ENCODE measurements at places on chromosomes 4 and X.

- DNase-seq: no peak
These were observed 595.6 kb upstream of the TENM3 start for GRCh38 chr4:181647396-181648147.

DNA sequence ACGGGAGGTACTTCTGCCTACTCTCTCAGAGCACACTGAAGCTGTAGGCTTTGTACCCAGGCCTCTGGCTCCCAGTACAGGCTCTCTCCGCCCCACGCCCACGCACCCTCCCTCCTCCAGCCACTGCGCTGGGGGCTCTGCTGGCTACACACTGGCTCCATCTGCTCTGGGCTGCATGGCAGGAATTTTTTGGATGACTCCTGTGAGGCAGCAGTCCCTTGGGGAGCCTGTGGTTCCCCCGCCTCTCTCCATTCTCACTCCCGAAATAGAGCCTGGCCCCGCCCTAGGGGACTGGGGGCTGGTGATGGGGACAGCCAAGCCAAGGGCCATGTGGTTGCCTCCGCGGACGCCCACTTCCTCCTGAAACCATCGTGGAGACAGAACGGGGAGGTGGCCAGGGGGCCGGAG, 58.1 kb upstream of the ADRA2C start:
- no peak for DNase-seq

GRCh38 chr4:20831746-20832145, 131.5 kb downstream of the PACRGL start:
- DNase-seq: no peak

DNA sequence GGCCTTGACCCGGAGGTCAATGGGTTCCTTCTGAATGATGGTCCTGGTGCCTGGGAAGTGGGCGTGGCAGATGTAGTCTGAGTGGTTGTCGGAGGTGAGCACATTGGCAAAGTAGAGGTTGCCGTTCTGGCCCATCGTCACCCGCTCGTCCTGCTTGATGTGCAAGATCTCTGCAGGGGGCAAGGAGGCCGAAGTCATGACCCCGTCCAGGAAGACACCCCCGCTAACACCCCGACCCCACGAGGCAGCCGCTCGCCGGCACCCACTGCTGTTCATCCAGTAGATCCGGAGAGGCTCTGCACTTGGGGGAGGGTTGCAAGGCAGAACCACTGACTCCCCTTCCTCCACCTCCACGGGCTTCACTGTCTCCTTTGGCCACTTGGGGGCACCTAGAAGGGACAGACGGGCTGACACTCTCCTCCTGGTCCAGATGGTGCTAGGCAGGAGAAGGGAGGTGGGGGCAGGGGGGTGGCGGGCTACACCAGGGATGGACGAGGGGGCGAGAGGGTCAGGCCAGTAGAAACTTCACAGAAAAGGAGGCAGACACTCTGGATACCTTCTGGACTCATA, 15.1 kb downstream of the L1CAM start:
- no peak for DNase-seq

- no peak for DNase-seq
These were observed 60.5 kb downstream of the CCNG2 start for GRCh38 chr4:77217526-77217925.

- DNase-seq: no peak
These were observed 29.4 kb upstream of the FOXR2 start for GRCh38 chrX:55593756-55594257.

GRCh38 chr4:90786602-90787001, 659.4 kb downstream of the CCSER1 start:
- no peak for DNase-seq

DNA sequence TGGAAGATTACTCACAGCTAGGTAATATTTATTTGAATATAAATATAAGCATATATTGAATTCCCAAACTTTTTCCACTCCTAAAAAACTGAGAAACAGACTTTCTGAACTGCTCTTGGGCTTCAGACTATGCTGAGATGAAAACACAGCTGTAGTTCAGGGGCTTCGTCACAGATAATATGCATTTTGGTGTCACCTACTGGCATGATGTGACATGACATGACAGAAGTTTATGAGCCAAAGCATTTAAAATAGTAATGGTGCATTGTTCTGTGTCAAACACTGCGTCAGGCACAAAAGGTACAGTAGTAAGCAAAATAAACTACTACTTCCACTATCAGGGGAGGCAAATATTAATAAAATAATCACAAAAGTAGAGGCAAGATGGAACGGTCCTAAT, 171.3 kb downstream of the BTC start:
- DNase-seq: peak; percentile 14

GRCh38 chr4:16267639-16268038, 41.4 kb upstream of the TAPT1 start:
- no peak for DNase-seq

- DNase-seq: no peak
These were observed 27.6 kb upstream of the C1QTNF7 start for GRCh38 chr4:15400226-15400625.

GRCh38 chrX:55867181-55867651, 149.7 kb downstream of the RRAGB start:
- peak; percentile 0 for DNase-seq

DNA sequence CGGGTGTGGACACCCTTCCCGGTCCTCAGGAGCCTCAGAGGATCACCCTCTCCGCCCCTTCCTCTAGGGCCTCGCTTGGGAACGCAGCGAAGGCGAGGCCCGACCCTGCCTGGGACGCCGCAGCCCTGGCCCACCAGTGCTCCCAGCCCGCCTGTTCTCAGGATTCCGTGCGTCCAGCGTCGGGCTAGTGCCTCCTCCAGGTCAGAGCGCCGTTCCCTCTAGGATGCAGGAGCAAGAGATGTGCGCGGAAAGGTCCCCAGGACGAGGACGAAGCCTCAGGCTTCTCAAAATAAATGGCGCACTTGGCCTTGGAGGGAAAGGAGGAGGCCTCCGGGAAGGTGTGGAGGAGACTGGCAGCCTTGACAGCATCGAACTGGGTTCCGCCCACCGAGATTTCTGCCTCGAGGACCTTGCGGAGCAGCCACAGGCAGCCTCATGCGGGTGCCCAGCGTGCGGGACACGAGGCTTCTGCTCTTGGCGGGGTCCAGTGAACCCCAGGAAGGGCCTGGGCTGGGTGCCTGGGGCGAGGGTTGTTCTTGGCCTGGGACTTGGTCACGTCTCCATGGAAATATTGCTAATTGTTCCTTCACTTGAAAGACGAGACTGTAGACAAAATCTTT, 35.1 kb downstream of the PITX2 start:
- DNase-seq: no peak

DNA sequence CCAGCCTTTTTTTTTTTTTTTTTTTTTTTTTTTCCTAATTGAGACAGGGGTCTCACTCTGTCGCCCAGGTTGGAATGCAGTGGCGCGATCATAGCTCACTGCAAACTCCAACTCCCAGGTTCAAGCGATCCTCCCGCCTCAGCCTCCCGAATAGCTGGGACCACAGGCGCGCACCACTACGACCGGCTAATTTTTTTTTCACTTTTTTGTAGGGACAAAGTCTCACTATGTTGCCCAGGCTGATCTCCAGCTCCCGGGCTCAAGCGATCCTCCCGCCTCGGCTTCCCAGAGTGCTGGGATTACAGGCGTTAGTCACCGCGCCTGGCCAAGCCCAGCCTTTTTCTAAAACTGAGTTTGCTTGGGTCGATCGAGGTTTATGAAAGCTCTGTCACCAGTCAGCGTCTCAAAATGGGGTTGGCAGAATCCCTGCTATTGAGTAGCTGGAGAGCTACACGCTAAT, 1.3 kb upstream of the OTUD5 start:
- no peak for DNase-seq

DNA sequence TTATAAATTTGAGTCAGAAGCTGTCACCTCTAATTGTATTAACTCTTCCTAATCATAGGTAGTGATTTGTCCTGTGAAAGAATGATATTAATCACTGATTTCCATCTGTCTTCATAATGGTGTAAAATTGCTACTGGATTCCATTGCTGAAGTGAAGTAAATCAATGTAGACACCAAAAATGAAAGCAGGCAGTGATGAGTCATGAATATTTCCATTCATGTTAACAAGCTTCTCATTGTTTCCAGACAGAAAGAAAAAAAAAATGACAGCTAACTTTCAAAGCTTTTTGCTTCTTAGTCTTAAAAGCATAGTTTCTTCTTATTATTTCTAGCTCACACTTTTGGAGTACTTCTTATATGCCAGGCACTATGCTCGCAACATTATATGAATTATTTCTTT, 21.5 kb downstream of the FAM114A1 start:
- DNase-seq: peak; percentile 79

DNA sequence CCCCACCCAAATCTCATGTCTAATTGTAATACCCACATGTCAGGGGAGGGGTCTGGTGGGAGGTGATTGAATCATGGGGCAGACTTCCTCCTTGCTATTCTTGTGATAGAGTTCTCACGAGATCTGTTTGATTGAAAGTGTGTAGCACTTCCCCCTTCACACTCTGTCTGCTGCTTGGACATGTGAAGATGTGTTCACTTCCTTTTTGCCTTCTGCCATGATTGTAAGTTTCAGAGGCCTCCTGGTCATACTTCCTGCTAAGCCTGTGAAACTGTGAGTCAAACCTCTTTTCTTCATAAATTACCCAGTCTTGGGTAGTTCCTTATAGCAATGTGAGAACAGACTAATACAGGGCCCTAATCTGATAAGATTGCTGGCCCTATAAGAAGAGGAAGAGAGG, 1514.8 kb downstream of the RPA4 start:
- peak; percentile 7 for DNase-seq

GRCh38 chr4:102757681-102758080, 3.1 kb downstream of the MANBA start:
- DNase-seq: no peak

DNA sequence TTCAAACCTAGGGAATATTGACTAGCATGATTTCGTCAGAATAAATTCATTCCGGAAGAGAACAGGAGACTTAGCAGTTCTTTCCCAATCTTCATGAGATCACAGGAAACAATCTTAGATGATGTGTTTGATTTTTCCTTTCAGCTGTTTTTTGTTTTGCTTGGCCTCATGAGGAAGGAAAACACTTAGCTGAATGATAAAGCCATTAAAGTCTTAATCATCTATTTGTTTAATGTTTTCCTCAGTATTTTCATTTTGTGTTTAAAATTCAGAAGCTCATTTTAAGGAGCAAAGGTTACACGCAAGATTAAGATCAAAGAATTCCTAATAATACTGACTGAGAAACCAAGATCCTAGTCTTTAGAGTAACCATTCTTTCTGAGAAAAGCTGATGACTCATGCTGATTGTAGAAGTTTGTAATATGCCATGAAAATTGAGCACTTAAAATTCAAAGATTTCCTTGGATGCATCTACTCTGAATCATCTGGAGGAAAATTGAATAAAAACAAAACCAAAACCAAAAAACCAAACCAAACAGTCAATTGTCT, 15.4 kb upstream of the TBC1D19 start:
- DNase-seq: peak; percentile 21

GRCh38 chr4:152104356-152104755, 343.5 kb upstream of the GATB start:
- no peak for DNase-seq

DNA sequence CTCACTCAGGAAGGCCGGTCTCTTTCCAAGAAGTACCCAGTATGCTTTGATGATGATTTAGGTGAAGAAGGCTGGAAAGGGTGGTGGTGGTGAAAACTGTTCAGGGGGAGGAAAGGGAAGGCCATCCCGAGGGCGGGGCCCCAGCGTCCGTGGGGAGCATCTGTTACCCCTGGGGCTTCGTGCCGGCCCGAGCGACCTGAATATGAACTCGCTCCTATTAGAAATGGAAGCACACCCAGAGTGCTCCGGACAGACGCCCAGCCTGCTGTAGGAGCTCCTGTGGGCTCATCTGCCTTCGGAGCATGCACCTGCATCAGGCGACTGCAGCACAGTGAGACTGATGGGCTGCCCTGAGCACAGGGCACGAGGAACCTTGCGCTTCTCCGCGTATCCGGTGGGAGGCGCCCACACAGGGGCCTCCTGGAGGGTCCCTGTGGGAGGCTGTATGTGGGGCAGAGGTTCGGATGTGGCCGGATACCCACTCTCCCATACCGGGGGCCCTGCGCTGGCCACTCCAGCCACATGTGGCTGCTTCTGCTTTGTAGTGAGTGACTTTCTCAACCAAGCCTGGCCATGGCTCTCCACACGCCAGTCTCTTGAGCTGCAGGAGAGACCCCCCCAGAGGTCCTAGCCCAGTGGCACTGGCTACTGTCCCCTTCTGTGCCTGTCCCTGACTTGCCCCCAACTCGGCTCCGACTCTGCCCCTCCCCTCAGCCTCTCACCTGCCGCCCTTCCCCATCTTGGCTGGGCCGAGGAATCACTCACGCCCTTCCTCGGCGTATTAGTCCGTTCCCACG, 36.7 kb downstream of the FGFRL1 start:
- DNase-seq: no peak

- DNase-seq: no peak
These were observed 175.8 kb downstream of the CCNG2 start for GRCh38 chr4:77332696-77333270.

- DNase-seq: no peak
These were observed 37.6 kb downstream of the DCLK2 start for GRCh38 chr4:150115851-150116250.

DNA sequence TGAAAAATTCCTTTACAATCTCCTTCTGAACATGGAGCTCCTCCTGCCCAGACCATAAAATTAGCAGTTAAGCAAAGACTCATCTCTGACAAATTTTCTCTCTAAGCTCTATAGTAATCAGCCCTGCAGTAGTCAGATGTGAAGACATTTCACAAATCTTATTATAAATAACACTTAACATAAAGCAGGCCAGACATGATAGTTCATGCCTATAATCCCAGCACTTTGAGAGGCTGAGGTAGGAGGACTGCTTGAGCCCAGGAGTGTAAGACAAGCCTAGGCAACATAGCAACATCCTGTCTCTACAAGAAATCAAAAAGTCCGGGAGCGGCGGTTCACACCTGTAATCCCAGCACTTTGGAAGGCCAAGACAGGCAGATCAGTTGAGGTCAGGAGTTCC, 29.9 kb downstream of the TRMT2B start:
- DNase-seq: no peak

DNA sequence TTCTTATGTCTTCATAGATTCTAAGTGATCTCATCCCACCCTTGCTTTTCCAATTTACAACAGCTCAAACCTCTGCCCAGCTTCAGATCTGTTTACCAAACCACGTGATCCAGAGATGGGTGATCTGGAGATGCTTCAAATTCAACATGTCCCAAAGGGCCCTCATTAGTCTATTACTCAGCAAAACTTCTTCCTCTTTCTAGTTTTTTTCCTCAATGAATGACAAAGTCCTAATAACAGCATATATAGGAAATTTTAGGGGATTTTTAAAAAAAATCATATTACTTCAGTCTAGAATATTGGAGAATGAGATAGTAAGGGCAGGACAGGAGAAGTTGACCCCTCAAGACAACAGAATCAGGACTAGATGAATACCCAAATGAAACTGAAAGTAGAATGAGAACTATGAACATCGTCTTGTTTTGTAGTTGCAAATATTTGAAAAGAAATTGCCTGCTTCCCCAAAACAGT, 127.1 kb downstream of the CFAP299 start:
- DNase-seq: no peak

- no peak for DNase-seq
These were observed 73.5 kb upstream of the EMCN start for GRCh38 chr4:100591161-100591876.

DNA sequence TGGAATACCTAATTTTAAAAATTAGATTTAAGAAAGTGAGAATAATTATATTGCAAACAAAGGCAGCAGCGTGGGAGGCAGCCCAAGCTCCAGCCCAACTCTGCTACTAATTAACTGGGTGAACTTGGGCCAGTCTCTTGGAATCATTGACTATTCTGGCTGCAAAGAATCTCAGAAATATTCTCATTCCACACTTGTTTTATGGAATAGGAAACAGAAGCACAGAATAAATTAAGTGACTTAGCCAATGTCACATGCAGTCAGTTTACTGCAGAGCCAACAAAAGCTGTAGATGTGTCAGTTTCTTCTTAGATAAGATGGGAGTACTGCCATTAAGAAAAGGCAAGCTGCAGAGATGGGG, 132.6 kb upstream of the FAM9B start:
- DNase-seq: no peak
